Stimulated activated CD4-positive, alpha-beta T cell treated with anti-CD3 and anti-CD28 coated beads, Interleukin-4, amount 100 ng/mL, for 48 hours (primary cell): ENCODE measurements at places on chromosomes 5 and 9.

DNA sequence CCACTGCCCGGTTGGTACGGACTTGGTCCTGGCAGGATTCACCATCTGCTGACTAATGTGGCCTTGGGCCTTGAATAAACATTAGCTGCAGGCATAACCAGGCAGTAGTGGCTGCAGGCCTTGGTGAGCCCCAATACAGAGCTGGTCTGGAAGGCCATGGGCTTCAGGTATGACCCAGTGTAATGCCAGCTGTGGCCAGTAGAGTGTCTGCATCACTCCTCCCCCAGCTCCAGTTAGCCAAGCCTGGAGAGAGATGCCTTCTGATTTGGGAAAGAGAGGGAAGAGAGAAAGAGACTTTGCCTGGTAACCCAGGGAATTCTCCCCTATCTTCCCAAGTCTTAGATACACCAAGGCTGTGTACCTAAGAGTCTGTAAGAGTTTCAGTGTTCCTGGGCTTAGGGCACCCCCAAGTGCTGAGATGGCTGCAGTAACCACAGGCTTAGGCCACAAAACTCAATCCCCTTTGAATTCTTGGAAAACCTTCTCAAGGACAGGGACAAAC, 5.6 kb upstream of the C5 start:
- no peak for DNase-seq

- DNase-seq = no peak
These were observed 1.8 kb downstream of the CDKN2B-AS1 start for GRCh38 chr9:21996438-21996837.

- DNase-seq = no peak
These were observed 223.2 kb downstream of the PBX3 start for GRCh38 chr9:125970340-125970739.

GRCh38 chr9:35258660-35259474, 97.1 kb downstream of the UNC13B start:
- DNase-seq = no peak

GRCh38 chr9:122164286-122164685, 4.6 kb downstream of the MORN5 start:
- no peak for DNase-seq

GRCh38 chr9:33431420-33431819, 16.0 kb downstream of the AQP3 start:
- no peak for DNase-seq

DNA sequence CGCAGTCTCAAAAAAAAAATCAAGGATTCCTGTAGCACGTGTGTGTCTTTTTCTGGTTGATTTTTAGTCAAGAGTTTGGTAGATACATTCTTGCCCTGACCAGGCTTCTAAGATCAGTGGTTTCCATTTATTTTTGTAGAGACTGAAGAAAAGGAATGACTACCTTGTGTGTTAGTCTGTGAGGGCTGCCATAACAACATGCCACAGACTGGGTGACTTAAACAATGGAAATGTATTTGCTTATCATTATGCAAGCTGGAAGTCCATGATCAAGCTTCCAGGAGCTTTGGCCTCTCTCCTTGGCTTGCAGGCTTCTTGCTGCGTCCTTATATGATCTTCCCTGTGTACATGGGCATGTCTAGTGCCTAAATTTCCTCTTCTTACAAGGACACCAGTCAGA, 127.0 kb downstream of the CCDC192 start:
- no peak for DNase-seq

- DNase-seq = no peak
These were observed 1.8 kb upstream of the FAT2 start for GRCh38 chr5:151592855-151593408.

GRCh38 chr5:51208296-51208695, 175.0 kb upstream of the ISL1 start:
- DNase-seq = no peak

DNA sequence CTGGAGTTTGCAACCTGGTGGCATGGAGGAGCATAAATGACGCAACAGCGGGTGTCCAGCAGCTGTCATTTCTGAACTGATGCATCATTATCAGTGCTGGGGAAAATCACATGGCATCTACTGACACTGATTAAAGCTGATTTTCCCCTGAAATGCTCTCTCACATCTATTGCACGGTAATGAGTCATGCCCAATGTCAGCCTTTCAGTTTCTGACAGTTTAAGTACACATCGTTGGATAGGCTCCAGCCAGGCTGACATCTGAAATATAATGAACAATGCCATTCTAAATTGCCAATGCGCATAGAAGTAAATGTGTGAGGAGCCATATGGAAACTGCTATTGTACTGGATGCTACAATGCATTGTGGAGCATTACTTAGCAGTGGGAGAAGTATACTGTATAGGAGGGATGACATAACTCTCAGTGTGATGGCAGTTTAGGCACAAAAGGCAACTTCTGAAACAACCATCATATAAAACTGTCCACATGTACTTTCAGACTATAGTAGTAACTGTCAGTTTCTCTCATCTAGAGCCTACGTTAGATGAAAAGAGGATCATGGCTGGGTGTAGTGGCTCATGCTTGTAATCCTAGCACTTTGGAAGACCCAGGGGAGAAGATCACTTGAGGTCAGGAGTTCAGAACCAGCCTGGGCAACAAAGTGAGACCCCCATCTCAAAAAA, 389.3 kb upstream of the DMAC1 start:
- peak; percentile 22 for DNase-seq

- no peak for DNase-seq
These were observed 265.4 kb downstream of the DTWD2 start for GRCh38 chr5:118723021-118723338.

GRCh38 chr5:74419468-74419867, 221.1 kb downstream of the ENC1 start:
- DNase-seq = no peak

GRCh38 chr9:131942146-131942720, 137.4 kb downstream of the MED27 start:
- no peak for DNase-seq

DNA sequence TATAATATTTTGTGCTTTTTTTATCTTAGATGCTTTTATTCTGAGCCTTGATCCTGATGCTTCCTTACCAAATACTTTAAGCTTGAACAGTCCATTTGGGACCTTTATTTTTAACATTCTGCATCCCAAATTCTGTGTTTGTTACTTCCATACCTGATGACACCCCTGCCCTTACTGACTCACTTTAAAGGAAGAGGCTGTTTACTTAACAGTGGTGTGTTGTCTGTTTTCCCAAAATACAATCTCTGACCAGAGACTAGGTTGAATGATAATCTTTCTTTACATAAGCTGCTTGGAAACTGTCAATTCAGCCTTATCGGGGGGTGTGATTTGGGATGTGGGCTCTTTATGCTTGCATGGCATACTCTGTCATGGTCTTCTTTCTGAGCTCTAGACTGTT, 71.1 kb downstream of the SNX24 start:
- DNase-seq = no peak

DNA sequence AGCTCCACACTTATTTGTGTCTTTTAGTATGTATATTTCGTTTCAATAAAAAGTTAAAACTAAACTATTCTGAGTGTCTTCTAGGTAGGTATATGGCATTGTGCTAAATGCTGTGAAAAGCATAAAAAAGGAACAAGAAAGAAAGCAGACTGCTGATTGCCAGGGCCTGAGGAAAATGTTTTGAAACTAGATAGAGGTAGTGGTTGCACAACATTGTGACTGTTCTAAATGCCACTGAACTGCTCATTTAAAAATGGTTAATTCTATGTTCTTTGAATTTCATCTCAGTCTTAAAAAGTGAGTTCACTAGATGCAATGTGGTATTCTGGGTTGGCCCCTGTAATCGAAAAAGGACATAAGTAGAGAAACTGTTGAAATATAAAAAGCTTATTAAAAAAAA, 2.6 kb upstream of the ALAD start:
- DNase-seq = no peak

DNA sequence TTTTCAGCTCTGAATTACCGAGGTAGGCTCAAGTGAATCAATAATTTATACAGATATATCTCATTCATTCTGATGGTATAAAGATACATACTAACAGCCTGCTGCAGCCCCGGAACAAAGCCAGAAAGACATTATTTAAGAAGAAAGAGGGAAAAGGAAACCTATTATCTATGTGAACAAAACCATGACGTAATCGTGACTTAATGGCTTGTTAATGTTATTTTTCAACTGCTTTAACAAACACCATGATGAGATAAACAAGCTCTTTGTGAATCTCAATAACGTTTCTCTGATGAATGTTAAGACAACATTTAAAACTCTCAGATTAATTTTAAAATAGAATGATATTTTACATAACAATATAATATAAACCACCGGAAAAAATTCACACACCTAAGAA, 237.1 kb downstream of the SLF1 start:
- no peak for DNase-seq

DNA sequence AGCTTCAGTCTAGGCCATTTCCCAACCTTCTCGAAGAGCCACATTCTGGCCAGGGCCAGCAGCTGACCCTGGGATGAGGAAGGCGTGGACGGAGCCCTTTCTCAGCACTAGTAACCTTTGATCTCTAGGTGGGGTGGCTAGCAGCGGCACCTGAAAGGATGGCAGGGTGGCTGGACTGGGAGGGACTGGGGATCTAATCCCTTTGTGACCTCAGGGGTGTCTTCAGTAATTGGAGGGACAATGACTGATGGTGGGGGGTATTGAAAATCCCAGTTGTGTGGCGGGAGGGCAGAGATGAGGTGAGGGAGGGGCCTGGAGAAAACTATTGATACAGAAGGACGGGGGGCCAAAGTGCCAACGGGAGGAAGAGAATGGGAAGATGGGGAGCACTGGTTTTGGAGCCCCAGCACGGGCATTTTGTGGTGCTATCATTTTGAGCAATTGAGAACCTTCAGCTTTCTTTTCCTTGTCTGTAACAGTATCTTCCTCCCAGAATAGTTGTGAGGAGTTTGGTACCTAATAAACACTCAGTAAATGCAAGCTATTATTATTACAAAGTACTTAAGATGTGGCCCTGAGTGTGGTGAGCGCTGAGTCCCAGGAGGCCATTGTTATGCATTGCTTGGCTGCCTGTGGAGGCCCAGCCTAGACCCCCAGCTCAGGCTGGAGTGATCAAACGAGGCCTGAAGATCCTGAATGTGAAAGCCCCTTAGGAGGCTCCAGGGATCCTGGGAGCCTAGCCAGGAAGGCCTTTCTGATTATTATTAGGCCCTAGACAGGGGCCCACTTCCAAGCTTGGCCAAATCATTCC, 37.3 kb upstream of the UBE2D2 start:
- no peak for DNase-seq

DNA sequence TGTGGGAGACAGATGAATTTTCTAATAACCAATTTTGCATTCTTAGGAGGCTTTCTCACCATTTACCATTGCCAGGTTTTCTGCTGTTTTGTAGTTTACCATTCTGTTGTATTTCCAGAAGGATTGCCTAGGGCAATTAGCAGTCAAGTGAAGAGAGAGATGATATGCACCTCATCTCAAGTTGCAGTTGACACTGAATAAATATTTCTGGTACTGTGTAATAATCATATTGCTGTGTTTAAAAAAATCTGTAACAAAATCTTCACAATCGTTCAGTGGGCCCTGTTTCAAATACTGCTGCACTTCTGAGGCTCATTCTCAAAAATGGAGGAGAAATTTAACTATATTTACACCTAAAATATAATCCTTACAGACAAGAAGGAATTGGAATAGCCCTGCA, 706.1 kb upstream of the PTPRD start:
- no peak for DNase-seq

DNA sequence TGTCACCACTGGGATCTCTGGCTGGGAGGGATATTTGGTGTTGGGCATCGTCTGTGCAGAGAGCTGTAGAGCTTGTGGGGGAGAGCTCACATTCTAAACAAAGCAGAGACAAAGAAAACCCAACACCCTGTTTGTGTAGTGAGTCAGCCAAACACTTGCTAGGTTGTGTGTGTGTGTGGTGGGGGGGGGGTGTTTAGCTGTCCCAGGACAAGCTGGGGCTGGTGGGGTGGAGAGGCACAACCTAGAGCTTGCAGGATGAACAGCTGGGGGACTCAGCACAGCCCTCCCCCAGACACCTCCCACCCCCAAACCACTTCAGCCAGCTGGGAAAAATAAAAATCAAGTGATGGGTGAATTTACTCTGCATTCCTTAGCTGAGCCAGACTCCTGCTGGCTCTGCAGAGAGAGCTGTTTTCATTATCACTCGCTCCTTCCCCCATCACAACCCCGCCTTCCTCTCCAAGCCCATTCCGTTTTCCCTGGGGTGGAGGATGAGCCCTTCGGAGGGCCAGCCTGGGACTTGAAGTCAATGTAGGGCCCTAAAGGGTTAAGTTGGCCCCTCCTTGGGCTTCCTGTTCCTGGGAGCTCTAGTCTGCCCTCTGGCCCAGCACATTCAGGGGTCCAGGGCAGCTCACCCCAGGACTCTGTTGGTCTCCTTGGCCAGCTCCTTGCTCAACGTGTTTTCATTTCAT, 2.6 kb downstream of the OLFML2A start:
- no peak for DNase-seq

GRCh38 chr5:150129813-150130492, 25.7 kb downstream of the PDGFRB start:
- peak; percentile 23 for DNase-seq

DNA sequence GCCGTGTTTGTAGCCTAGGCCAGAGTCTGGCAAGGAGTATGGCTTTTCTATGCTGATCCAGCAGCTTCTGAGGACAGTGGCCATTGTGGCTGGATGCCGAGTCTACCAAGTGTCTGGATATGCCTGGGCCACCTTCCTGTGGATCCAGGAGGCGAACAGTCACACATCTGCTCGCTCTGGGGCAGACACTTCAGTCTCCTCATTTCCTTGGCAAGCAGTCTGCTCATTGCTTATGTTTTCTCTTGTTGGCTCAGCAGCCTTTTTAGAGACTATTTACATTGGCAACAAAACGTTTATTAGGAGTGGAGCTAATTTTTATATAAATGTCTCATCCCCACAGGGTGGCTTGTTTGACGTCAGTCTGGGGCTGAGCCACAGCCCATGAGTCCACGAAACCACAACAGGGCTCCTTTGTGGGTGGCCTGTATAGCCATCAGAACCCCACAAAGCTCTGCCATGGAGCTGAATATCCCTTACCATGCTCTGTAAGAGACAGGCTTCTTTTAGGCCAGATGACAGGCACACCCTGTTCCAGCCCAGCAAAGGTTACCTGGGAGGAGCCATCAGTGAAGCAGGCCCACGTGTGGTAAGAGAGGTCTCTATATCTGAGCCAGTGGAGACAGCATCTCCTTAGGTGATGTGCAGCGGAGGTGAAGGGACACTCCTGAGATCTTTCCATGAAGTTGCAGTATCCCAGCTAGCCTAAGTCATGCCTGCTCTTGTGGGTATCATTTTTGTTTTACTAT, 221.7 kb downstream of the DIRAS2 start:
- DNase-seq = no peak

- no peak for DNase-seq
These were observed 36.6 kb downstream of the ACER2 start for GRCh38 chr9:19445452-19445851.

GRCh38 chr5:7837403-7837802, 13.5 kb downstream of the CFAP90 start:
- no peak for DNase-seq

DNA sequence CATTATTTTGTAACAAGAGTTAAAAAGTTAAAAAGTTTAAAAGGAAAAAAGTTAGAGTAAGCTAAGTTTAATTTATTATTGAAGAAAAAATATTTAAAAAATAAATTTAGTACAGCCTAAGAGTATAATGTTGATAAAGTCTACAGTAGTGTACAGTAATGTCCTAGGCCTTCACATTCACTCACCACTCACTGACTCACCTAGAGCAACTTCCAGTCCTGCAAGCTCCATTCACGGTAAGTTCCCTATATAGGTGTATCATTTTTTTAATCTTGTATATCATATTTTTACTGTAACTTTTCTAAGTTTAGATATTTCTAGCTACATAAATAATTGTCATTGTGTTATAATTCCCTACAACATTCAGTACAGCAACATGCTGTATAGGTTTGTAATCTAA, 69.4 kb upstream of the PANK3 start:
- no peak for DNase-seq

GRCh38 chr5:1540831-1541701, 17.3 kb upstream of the LPCAT1 start:
- no peak for DNase-seq
